ENCODE measurements at places on chromosomes 16 and 17.

GRCh38 chr16:57764341-57765159 lies 29.0 kb downstream of the KATNB1 start:
- peak; percentile 50 for DNase-seq

- no peak for DNase-seq
Measured at GRCh38 chr16:54123766-54124165, 162.8 kb downstream of the IRX3 start.

DNA sequence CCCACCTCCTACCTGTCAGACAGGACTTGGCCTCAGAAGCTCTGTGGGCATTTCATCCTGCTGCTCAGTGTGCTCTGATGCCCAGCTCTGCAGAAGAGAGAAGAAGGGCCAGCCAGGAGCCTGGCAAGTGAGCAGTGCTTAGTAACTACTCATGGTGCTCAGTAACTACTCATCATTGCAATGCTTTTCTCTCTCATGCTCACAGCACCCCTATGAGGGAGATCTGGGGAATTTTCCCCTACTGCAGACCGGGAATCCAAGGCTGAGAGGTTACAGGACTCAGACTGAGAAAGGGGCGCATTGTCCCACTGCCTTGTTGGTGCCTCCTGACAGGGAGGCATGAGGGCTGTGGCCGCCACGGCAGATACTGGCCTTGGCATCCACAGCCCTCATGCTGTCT lies 261.1 kb downstream of the C16orf95 start:
- DNase-seq = peak; percentile 10

DNA sequence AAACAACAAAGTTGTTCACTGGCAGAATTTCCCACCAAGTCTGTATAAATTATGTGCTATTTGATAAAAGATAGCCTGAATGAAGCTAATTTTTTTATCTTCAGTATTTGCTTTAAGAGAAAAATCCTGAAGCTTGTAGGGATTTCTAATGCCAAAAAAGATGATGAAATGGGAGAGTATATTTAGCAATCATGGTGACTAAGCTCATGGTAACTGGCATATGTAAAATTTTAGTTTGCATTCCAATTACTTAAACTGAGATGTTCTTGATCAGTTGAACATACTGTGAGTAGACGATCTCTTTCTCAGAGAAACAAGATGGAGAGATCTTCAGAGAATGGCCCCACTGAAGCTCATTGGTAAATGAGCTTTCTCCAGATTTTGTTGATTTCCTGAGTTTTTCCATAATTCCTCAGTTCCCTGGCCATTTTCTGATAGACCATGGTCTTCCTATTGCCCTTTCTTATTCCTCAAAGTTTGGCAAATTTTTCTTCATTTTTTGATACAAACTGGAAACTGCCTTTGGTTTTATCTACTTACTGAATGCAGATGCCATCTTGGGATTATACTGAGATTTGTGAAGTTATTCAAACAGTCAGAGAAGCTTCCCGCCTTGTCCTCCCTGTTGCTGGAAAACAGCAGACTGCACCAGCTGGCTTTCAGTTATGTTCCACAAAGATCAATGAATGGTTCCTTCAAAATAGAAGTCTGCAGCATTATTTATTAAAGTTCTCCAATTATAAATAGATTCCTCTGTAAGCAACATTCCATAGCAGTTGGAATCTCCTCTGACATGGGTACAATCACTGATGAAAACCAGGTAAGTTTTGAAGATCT lies 68.3 kb upstream of the ALOX12 start:
- DNase-seq = peak; percentile 9

- no peak for DNase-seq
Measured at GRCh38 chr16:50593410-50594150, 45.4 kb downstream of the NKD1 start.

- no peak for DNase-seq
Measured at GRCh38 chr16:49576941-49577340, 203.3 kb downstream of the C16orf78 start.

GRCh38 chr17:33328129-33328528 lies 35.0 kb upstream of the ASIC2 start:
- no peak for DNase-seq

DNA sequence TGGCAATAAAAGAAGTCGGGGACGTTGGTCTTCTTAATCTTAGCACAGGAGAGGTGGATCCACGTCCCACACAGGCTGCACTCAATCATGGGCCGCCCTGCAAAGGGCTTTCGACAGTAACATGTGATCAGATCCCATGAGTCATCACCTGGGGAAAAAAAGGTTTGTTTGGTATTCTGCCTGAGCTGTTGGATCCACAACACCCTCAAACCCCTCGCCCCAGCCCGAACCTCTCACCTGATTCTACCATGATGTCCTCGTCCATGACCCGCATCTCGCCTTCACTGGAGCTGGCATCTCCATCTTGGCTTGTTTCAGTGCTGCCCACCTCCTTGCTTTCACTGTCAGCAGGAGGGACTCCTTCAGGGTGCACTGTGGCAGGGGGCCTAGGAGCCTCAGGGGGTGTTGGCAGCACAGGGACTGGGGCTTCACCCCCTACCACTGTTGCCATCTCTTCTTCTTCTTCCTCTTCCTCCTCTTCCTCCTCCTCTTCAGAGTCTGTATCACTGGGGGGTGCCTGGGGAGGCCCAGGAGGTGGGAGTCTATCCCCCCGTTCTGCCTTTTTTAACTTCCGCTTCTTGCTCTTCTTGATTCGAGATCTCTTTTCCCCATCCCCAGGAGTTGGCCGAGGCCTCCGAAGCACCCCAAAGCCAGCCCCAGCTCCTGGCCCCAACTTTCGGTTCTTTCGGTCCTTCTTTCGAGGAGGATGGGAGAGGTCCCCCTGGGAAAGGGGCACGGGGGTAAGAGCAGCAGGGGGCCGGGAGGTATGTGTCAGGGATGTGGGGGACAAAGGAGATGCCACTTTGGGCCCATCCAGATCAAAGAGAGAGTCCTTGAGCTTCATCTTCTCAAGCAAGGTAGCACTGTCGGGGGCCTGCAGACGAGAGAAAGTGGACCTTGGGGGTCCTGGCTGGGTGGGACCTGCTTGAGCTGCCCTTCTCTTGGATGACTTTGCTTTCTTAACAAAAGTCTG lies 1.7 kb upstream of the DVL2 start:
- DNase-seq = no peak

GRCh38 chr17:41296846-41297245 lies 5.8 kb downstream of the KRTAP29-1 start:
- DNase-seq = no peak

GRCh38 chr16:2487517-2487842 lies 12.6 kb downstream of the TBC1D24 start:
- no peak for DNase-seq

GRCh38 chr17:69703751-69704150 lies 289.3 kb downstream of the MAP2K6 start:
- no peak for DNase-seq

GRCh38 chr17:62627904-62628633 lies 599 bp downstream of the MRC2 start:
- DNase-seq = no peak

DNA sequence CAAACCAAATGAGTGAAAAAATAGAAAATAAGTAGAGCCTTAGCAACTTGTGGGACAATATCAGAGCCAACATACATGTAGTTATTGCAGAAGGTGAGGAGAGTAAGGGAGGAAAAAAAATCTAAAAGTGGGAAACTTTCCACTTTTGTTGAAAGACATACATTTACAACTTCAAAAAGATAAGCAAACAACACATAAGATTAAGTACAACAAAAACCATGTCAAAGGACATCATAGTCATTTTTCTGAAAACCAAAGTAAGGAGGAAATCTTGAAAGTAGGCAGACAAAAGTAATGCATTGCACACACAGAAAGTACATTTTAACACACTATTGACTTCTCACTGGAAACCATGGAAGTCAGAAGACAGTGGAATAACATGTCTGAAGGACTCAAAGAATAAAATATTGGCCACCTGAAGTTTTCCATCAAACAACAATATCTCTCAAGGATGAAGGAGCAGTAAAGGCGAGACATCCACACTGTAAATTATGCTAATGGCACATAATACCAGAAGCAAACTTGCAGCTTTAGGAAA lies 291.9 kb downstream of the BCAS3 start:
- DNase-seq = no peak

DNA sequence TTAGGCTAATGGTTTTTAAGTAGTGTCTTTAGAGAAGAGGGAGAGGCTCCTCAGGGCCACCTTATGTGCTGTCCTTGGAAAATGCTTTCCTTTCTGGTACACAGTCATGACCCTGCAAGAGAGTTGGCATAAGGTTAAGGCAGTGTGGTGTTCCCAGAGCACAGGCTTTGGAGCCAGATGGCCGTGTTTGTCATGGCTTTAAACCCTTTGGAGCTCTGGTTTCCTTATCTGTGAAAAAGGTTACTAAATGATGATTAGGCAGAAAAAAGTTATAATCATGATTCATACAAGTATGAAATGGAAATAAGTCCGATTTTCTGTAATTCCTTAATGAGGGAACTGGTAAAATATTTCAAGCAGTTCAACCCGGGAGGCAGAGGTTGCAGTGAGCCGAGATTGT lies 13.2 kb downstream of the UTP4 start:
- DNase-seq = no peak

GRCh38 chr16:3520841-3521240 lies 20.0 kb downstream of the CLUAP1 start:
- DNase-seq = no peak

DNA sequence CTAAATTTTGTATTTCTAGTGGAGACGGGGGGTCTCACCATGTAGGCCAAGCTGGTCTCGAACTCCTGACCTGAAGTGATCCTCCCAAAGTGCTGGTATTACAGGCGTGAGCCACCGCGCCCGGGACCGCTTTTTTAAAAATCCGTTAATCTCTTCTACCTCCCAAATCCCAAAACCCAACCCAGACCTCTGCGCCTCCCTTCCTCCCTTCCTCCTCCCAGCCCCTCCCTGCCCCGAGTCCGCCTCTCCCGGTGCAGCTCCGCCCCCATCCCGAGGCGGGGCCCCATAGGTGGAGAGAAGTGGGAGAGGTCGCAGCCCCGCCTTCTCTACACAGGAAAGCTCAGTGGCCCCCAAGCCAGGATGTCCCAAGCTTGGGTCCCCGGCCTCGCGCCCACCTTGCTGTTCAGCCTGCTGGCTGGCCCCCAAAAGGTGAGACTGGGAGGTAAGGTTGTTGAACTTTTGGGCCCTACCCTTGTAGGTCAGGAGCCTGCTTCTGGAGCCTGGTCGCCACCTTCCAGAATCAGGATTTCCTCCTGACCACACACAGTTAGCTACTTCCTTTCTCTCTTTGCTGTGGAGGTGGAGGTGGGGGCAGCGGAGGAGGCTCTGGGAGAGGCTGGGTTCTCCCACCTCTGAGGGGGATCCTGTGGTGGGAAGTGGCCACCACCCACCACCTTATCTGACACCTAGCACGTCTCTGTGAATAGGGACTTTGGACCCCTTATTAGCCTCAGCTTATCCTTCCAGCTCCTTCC lies at the start of gene TMEM92:
TMEM92 (plus strand) TSS at position 325 of the 755 bp plus-strand sequence; CDS start at position 361, 36 bp downstream.
- DNase-seq = no peak

DNA sequence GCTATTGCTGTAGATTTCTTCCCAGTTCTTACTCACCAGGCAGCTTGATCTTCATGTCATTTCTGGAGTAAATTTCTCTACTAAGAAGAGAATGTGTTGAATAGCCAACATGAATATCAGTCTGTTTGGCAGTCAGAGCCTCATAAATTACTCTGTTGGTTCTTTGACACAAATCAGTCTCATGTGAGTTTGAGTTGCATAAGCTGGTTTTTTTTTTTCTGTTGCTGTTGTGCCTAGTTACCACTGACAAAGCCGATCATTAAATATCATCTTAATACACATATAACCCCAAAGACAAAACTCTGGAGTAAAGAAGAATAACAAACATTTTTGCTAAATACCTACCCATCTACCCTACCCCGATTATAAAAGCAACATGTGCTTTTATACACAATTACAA lies 240.5 kb upstream of the KCNJ16 start:
- DNase-seq = no peak

DNA sequence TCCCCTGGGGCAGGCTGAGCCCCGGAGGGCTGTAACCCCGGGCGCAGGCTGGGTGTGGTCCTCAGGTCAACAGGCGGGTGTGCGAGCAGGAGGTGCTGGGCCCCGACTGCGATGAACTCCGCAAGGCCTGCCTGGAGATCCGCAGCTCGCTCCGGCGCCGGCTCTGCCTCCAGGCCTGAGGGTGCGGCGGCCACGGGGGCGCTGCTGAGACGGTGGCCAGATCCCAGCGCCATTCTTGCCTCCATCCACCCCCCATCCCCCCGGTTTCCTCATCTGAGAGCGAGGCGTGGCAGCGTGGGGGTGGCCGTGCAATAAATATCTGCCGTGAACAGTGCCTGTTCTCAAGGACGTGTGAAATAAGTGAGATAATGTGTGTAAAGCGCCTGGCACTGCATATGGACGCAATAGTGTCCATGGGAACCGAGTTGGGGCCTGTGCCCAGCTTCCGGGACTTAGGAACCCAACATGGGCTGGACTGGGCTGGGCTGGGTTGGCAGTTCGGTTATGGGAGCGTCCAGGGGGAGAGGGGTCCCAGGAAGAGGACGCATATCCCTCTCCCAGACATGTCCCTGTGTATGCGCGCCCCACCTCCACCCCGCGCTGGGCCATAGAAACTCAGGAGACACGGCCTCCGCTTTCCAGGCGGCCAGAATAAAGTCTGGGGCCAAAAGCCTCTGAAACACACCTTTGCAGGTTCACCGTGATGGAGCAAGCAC lies 15.0 kb downstream of the ZNF213 start:
- no peak for DNase-seq

- DNase-seq = peak; percentile 48
Measured at GRCh38 chr17:59001158-59001814, 105.4 kb downstream of the TRIM37 start.

DNA sequence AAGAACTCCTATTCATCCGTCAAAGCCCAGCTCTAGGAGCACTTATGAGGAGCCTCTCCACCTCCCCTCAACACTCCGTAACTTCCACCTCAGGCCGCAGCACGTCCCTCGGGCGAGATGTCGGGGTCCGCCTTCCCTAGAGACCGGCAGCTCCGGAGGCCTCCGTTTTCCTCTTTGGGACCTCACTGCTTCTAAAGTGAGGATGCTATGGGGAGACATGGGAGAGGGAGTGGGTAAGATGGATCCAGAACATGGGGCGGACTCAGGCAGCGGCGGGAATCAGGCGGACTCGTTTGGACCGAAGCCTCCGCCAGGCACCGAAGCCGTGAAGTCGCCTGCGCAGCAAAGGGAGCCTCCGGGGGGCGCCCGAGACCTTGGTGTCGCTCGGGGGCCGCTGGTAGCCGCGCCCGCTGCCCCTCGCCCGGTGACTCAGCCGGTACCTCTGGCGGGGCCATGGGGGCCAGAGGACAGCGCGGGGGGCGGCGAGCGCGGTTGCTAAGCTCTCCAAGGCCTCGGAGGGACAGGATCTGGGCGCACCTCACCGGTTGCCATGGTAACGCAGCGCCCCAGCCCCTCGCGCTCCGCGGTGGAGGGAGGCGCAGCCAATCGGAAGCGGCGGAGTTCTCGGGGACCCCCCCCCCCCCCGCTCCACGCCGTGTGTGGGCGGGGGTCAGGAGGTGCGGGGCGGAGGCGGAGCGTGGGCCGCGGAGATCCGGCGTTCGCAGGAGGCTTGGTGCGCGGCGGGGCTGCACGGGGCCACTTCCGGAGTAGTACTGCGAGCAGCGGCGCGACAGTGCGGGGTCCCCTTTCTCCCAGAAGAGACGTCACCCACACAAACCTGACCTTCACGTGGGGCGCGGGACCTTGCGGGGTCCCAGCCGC lies 1.3 kb upstream of the HIC1 start:
- no peak for DNase-seq
